ENCODE measurements at places on chromosomes 2 and 18. TPM values are rescaled to one million over a fixed set of nuclear protein-coding genes. Genes with fewer than 3 reads are reported as not detected.

DNA sequence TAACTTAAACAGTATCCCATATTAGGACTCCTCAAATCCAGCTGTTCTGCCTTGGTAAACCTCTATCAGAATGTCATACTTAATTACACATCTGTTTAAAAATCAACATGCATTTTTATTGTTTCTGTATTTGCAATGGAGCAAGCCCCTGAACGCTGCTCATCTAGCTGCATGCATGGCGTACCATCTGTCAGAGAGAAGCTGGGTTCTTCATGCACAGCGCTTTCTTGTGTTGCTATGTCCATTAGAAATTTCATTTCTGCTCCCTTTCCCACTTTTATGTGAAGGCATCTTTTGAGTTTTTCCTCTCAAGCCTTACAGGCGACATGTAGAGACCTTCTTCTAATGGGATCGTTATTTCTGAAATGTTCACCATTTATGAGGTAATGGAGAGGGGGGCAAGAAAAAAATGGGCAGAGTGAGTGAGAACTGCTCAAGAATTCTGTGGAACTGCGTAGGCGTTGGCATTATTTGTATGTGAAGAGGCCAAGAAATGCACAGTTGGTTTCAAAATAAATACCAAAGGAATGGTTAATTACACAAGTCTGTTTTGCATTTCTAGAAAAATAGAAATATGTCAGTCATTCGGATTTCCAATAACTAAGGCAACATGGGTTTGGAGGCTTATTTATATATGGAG lies 31.6 kb downstream of the INSIG2 start:
- DNase-seq: no peak

Gene UGT1A3
- 1.2 TPM for total RNA-seq

Gene LOXL3
- 14.6 TPM for total RNA-seq

Gene PJVK
- total RNA-seq: 10.9 TPM

DNA sequence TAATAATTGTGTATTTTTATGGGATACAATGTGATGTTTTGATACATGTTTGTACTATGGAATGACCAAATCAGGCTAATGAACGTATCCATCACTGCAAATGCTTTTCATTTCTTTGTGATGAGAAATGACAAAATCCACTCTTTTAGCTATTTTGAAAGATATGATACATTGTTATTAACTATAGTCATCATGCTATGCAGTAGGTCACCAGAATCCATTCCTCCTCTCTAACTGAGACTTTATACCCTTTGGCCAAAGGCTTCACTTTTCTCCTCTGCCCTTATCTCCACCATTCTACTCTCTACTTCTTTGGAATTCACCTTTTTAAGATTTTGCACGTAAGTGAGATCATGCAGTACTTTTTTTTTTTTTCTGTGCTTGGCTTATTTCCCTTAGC lies 44.5 kb upstream of the TMEM17 start:
- DNase-seq: no peak

DNA sequence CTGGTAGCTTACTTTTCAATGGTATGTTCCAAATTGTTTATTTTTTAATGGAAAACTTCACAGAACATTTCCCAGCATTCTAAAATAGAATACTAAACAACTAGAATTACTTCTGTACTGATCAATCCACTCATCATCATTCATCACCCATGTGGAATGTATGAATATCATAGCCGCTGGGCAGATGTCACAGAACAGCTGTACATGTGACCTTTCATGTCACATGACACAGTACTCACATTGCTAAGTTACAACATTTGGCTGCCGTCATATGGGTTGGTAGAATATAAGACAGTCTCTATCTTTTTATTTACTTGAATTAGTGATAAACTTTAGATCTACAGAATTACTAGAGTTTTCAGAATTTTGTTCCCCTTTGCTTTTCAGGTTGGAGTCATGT lies 387.6 kb downstream of the ZEB2 start:
- no peak for DNase-seq

Gene STPG4
- total RNA-seq: not detected

DNA sequence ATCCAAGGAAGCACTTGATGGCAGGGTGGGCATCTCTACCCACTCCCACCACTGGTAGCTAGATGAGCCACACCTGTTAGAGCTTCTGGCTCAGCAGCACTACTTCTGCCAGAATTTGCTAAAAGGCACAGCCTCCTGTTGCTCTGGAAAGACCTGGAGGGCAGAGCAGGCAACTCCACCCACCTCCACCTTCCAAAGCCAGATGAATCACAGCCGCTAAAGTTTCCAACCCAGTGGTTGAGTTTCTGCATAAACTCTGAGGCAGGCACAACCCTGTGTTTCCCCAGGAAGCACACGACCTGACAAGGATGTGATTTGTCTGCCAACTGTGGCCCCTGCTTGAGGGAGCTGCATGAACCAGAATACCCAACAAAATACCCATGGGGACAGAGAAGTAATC lies 111.6 kb upstream of the GCFC2 start:
- DNase-seq: no peak

- DNase-seq: no peak
Observed at GRCh38 chr2:135052997-135053474, 944 bp downstream of the RAB3GAP1 start.

- peak; percentile 4 for DNase-seq
Observed at GRCh38 chr18:11497585-11497984, 111.8 kb upstream of the SLC35G4 start.

Gene RFX8
- total RNA-seq: 0.69 TPM

- no peak for DNase-seq
Observed at GRCh38 chr2:99926986-99927385, 215.4 kb downstream of the AFF3 start.

Gene INHBB
- total RNA-seq: 0.74 TPM

DNA sequence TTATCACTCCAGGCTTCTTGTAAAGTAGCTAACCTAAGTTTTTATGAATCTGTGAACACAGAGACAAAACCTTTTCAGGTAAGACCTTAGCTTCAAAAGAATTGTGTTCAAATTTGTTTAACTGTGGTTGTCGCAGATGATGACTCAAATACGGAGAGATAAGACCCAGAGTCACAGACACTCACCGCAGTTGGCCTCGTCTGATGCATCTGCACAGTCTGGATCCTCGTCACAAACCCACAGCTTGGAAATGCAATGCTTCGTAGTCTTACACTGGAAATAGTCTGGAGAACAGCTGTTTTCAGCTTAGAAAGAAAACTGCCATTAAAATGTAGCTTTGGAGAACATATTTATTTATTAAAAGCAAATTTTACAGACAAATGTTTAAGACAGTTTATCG lies 1662.1 kb upstream of the NXPH2 start:
- no peak for DNase-seq

Gene MAPK4
- total RNA-seq: 3.6 TPM

Gene CD28
- 6.1 TPM for total RNA-seq

All from urinary bladder (tissue), 4 donors.